Fibroblast of upper back skin (primary cell): ENCODE measurements at places on chromosomes 6 and 20.

GRCh38 chr20:5729348-5729747, 20.9 kb upstream of the SHLD1 start:
- DNase-seq, result no peak

DNA sequence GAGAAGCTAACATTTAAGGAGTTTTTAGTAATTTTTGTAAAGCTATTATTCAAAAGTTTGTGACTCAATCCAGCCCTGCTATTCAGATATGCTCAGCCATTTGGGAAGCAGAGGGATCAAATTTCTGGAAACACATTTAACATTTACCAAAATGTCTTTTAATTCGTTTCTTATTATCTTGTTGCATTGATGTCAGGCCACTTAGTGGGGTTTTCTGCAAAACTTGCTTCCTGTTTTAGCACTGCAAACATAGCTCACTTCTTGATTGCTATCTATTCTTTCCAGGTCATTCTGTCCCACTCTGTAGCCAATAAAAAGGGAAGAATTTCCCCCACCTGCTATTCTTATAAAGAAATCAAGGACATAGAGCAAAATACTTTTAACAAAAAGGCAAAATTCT, 176.9 kb upstream of the SUPT3H start:
- no peak for DNase-seq

- DNase-seq, result no peak
These were observed 147.3 kb downstream of the DLL1 start for GRCh38 chr6:170143401-170144150.

DNA sequence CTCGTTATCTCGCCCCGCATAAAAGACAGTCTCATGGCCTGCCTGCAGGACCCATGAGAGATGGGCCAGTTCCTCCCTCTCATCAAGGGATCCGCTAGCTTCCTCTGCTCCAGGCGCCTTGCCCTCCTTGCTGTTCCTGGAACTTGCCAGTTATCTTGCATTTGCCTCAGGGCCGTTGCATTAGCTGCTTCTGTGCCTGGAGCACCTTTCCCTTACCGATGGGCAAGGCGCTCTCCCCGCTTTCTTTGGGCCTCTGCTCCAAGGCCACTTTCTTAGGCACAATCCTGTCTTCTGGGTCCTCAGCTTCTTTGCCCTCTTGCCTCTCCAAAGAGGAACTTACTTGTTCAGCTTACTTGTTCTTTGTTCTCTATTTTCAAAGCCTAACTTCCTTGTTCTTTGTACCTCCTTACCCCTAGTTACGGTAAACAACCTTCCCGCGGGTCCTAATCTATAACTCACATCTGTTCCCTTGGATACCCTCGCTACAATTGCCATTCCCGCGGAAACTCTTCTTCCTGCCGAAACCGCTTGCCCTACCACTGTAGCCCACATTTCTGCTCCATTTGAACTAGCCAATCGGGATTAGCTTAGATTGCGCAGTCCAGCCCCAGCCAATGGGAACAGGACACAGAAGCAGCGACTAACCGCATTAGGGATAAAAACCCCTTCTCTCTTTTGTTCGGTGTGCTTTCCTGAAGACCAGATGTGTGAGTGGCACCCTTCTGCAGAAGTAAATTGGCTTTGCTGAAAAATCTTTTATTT, 887 bp upstream of the NSFL1C start:
- no peak for DNase-seq

- no peak for DNase-seq
These were observed 48.8 kb downstream of the TULP4 start for GRCh38 chr6:158361068-158361467.

- peak; percentile 98 for DNase-seq
These were observed 210.4 kb upstream of the RNF24 start for GRCh38 chr20:4225745-4226144.

- peak; percentile 19 for DNase-seq
These were observed 32.6 kb upstream of the TULP4 start for GRCh38 chr6:158279615-158280014.

DNA sequence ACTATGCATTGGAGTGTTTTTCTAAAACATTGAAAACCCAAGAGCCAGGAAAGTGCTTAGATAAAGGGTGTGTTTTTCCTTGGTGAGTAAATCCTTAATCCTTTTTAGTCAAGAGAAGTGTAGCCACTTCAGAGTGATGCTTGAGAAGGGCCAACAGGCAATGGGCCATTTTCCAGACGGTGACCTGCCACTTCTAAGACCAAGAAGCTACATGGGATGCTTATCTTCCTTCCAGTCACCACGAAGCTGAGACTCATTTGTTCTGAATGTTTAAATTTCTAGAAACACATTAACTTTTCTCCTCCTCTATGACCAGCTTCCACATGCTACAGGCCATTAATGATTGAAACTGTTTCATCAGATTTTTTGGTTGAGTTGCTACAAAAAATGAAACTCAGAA, 34.4 kb upstream of the NHSL1 start:
- no peak for DNase-seq

DNA sequence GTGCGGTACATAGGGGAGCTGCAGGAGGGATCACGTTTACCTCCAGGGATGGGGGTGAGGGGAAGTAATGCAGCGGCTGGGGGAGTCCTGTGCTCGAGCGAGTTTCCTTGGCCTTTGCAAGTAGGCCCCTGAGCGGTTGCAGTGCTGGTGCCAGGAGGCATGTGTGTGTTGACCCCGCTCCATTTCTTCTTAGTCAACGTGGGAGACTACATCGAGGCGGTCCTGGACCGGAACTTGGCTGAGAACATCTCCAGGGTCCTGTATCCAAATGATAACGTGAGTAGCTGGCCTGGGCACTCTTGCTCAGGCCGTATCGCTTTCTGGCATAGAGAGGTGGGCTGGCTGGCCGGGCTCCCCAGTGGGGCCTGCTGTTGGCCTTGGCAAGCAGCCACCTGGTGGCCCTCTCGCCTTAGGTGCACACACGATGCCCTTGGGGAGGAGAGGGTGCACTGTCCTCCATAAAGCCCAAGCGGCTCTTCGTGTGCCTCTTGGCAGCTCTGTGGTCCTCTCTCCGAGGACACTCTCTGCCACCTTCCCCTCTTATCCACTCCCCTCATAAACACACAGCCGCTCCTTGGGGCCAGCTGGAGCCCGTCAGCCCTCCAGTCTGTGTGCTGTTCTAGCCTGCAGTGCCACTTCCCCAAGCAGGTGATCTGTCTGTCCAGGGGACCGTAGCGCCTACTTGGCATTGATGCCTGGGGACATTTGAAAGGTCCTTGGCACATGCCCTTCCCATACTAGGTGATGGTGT, 29.3 kb downstream of the PYGB start:
- no peak for DNase-seq

GRCh38 chr6:150641398-150642139, 41.9 kb downstream of the PLEKHG1 start:
- DNase-seq, result no peak

DNA sequence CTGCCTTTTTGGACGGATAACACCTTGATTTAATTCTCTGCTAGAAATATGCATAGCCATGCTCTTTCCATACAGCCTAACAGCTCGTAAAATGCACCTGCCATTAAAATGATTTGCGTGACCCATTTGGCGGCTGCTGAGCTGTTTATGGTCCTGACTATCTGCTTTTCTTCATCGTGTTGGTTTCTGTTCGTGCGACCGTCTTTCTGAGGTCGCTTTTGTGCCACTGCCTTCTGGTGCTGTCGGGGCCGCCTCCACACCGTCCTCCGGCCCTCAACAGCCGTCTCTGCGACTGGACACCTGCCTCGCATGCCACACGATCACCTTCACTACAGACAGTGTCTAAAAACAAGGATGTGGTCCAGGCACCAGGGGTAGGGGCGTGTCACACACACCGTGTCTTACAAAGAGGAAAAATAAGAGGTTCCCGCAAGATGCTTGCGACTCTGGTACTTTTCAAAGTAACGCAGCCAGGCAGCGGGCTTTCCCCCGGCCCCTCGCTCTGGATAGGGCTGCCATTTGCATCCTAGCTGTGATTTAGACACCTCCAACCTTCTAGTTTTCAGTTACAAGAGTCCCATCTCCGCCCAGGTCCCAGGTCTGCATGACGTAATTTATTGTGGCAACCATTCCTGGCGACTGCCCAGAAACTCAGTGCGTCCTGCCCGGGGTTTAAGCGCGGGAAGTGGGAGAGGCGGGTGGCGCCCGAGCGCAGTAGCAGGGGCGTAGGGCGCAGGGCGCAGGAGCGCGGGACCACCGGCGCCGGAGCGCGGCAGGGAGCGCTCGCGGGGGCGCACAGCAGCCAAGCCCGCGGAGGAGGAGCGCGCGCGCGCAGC, at the start of gene STMND1:
Gene STMND1 (plus strand): TSS at position 629 of the 836 bp plus-strand sequence. CDS start 208 bp downstream, outside the sequence.
- DNase-seq, result peak; percentile 31
